ENCODE measurements at places on chromosomes 1 and 21.

DNA sequence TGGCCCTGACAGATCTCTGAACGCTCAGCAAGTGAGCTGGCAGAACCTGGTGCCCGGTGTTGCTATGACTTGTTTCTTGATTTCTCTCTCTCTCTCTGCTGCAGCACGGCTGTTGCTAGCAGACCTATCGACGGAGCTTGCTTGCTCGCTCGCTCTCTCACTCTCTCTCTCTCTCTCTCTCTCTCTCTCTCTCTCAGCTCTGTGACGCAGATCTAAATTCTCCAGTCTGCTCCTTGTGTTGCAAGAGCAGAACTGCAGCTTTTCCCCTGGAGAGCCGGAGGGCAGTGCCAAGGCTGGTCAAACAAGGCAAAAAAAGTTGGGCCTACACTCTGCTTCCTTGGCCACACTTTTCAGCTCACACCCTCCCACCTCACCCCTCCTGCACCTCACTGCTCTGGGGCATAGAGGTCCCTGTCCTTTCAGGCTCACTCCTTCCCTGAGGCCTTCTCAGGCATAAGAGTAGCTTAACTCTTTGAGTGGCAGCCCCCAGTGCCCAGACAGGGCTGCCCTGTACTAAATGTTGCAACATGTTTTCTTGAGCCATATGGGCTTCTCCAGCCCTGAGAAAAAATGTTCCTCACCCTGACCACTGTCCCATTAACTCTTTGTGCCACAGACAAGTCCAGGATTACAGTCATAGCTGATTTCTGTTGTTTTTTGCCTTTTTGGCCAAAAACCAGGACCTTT, 72.2 kb downstream of the CD46 start:
- DNase-seq = peak; percentile 91

- no peak for DNase-seq
These were observed 142.4 kb downstream of the ZP4 start for GRCh38 chr1:237748171-237748960.

- no peak for DNase-seq
These were observed 99.8 kb downstream of the MRPL39 start for GRCh38 chr21:25507522-25507921.

DNA sequence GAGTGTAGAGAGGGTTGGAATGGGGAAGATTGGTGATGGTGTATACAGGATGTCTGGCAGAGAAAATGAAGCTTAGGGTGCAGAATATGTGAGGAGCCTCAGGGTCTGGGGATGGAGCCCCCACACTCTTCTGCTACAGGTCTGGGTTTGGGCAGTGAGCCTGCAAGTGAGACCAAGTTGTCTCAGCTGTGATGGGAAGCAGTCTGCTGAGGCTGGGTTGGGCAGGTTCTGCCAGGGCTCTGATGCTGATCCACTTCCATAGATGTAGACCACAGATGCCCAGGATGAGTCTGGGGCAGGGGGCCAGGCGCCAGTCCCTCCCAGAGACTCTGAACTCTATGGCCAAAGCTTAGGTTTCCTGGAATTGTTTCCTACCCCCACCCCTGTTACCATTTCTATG, 516.9 kb downstream of the PTPRU start:
- DNase-seq = no peak

DNA sequence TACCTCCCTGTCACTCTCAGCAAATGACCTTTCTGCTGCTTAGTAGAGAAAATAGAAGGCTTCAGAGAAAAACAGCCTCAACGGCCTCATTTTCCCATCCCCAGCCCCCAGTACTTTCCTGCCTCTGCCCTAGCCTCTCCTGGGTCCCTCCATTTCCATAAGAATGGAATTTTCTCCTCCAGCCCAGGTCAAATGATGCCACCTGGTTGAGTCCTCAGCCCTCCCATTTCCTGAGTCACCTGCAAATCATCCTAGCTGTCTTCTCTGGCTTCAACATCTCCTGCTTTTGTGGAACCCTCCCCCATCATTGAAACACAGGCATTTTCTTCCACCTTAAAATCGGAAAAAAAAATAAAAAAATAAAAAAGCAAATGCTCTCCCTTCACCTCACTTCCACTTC, 35.1 kb downstream of the OLIG1 start:
- DNase-seq = no peak

GRCh38 chr1:110234691-110235090, 24.6 kb downstream of the KCNC4 start:
- peak; percentile 19 for DNase-seq

All from activated CD4-positive, alpha-beta memory T cell treated with anti-CD3 and anti-CD28 coated beads for 36 hours (primary cell).